ENCODE measurements at places on chromosomes 3 and 15.
A peak's percentile ranks its signal among the peaks of the same experiment; 100 is the strongest.

- no peaks in the 10 kb centered on the region for H3K27me3 ChIP-seq
- no peaks in the 10 kb centered on the region for H3K4me1 ChIP-seq
- H3K4me3 ChIP-seq = no peak overlapping the region
- no peak overlapping the region for H3K27ac ChIP-seq
- no peak for DNase-seq
- H3K36me3 ChIP-seq = no peaks in the 10 kb centered on the region
Observed at GRCh38 chr15:58434334-58434875, 2.6 kb downstream of the LIPC start.

- DNase-seq = no peak
- no peaks in the 10 kb centered on the region for H3K36me3 ChIP-seq
- no peaks in the 10 kb centered on the region for H3K27me3 ChIP-seq
Observed at GRCh38 chr3:186991470-186991869, 61.1 kb downstream of the ST6GAL1 start.

DNA sequence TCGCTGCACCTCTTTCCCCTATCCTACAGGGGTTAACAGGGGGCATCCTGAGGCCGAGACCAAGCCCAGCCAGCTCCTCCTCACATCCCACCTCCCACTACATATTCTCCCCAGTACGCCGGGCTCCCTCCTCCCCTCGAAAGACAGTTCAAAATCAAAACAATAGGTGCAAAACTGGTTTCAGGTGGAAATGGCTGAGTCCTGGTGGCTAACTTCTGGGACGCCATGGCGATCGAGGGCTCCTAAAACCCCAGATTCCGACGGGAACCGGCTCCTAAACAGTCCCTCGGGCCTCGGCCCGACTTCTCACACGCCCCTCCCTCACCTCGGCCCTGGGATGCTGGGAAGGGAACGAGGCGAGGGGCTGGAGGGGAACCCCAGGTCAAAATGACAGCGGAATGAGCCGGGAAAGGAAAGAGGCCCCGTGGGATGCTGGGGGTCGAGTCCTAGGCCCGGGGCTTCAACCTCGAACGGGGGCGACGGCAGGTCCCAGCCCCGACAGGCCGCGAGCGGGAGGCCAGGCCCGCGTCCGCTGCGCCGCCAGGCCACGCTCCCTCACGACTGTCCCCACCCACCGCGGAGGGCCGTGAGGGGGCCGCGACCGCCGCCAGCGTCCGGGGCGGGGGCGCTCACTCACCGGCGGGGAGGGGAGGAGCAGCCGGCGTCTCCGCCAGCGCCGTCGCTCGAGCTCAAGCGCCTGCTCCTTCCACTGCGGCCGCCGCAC lies 492 bp downstream of the TMCC1 start:
- no peaks in the 10 kb centered on the region for H3K36me3 ChIP-seq
- peak overlapping the region; percentile 95 for H3K4me3 ChIP-seq
- H3K27ac ChIP-seq = peak overlapping the region; percentile 99

GRCh38 chr3:4584456-4585249 lies 91.5 kb downstream of the ITPR1 start:
- no peaks in the 10 kb centered on the region for H3K4me1 ChIP-seq
- H3K4me3 ChIP-seq = peak overlapping the region; percentile 36
- no peaks in the 10 kb centered on the region for H3K27me3 ChIP-seq
- no peaks in the 10 kb centered on the region for H3K36me3 ChIP-seq
- peak; percentile 33 for DNase-seq
- H3K27ac ChIP-seq = peak overlapping the region; percentile 69

- no peak for DNase-seq
- H3K27me3 ChIP-seq = no peaks in the 10 kb centered on the region
- no peak overlapping the region for H3K4me3 ChIP-seq
- no peak overlapping the region for H3K27ac ChIP-seq
Observed at GRCh38 chr3:82000350-82000749, 238.9 kb upstream of the GBE1 start.

DNA sequence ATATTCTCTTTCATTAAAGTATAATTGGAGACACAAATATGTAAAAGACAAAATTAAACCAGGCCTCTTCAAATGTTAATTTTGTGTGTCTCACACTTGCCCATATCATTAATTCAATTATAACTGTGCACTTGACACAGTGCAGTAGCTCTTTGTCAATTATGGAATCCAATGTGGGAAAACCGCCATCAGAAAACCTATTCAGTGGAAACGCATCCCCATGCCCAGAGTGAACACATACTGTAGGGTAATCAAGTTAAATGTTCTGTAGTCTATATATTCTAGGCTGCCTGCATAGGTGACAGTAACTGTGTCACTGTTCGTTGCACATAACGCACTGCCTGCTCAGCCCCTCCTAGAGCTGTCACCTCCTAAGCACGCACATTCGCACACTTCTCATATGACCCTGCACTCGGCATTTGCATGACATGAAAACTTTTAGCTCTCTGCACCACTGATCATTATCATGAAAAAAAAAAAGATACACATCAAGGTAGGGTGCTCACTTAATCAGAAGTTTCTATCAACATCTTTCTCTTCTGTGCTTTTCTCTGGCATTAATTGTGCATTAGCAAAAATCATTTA lies 63.2 kb downstream of the MEIS2 start:
- no peak overlapping the region for H3K4me3 ChIP-seq
- no peaks in the 10 kb centered on the region for H3K4me1 ChIP-seq
- no peak overlapping the region for H3K27ac ChIP-seq
- no peak for DNase-seq
- no peaks in the 10 kb centered on the region for H3K36me3 ChIP-seq

- no peaks in the 10 kb centered on the region for H3K4me1 ChIP-seq
- DNase-seq = peak; percentile 78
- no peaks in the 10 kb centered on the region for H3K27me3 ChIP-seq
- H3K4me3 ChIP-seq = peak overlapping the region; percentile 96
- H3K36me3 ChIP-seq = no peaks in the 10 kb centered on the region
Observed at GRCh38 chr3:113744941-113745755, 901 bp downstream of the NAA50 start.

- H3K4me1 ChIP-seq = no peaks in the 10 kb centered on the region
- no peaks in the 10 kb centered on the region for H3K27me3 ChIP-seq
- no peak overlapping the region for H3K27ac ChIP-seq
- H3K36me3 ChIP-seq = no peaks in the 10 kb centered on the region
- H3K4me3 ChIP-seq = no peak overlapping the region
Observed at GRCh38 chr3:31768479-31769125, 212.5 kb downstream of the OSBPL10 start.

GRCh38 chr3:32109256-32109655 lies 2.8 kb downstream of the GPD1L start:
- no peak overlapping the region for H3K4me3 ChIP-seq
- no peaks in the 10 kb centered on the region for H3K4me1 ChIP-seq
- DNase-seq = peak; percentile 81
- H3K27ac ChIP-seq = peak overlapping the region; percentile 84
- H3K27me3 ChIP-seq = no peaks in the 10 kb centered on the region

DNA sequence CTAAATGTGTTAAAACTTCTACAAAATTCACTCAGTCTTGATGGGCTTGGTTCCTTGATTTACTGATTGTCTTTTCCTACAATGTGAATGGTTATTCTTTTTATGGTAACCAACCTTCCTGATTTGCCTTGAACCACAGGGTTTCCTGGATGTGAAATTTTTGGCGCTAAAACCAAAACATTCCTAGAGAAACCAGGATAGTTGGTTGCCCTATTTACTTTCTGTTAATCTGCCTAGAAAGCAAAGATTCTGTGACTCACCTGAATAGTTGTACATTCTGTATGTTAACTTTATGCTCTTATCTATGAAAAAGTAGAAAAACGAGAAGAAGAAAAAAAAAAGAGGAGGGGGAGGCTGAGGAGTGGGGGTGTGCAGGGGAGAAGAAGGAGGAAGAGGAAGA lies 23.2 kb upstream of the RBP2 start:
- no peak for DNase-seq
- no peak overlapping the region for H3K27ac ChIP-seq
- H3K36me3 ChIP-seq = no peaks in the 10 kb centered on the region
- H3K4me3 ChIP-seq = no peak overlapping the region
- no peaks in the 10 kb centered on the region for H3K4me1 ChIP-seq
- H3K27me3 ChIP-seq = no peaks in the 10 kb centered on the region

GRCh38 chr3:125023833-125024555 lies 31.8 kb downstream of the HEG1 start:
- H3K27ac ChIP-seq = no peak overlapping the region
- H3K4me3 ChIP-seq = no peak overlapping the region
- no peaks in the 10 kb centered on the region for H3K4me1 ChIP-seq
- no peaks in the 10 kb centered on the region for H3K27me3 ChIP-seq
- DNase-seq = no peak

GRCh38 chr15:58547628-58548307 lies 116.0 kb downstream of the LIPC start:
- H3K27me3 ChIP-seq = no peaks in the 10 kb centered on the region
- DNase-seq = no peak
- H3K27ac ChIP-seq = no peak overlapping the region
- H3K36me3 ChIP-seq = no peaks in the 10 kb centered on the region
- H3K4me1 ChIP-seq = no peaks in the 10 kb centered on the region
- no peak overlapping the region for H3K4me3 ChIP-seq

DNA sequence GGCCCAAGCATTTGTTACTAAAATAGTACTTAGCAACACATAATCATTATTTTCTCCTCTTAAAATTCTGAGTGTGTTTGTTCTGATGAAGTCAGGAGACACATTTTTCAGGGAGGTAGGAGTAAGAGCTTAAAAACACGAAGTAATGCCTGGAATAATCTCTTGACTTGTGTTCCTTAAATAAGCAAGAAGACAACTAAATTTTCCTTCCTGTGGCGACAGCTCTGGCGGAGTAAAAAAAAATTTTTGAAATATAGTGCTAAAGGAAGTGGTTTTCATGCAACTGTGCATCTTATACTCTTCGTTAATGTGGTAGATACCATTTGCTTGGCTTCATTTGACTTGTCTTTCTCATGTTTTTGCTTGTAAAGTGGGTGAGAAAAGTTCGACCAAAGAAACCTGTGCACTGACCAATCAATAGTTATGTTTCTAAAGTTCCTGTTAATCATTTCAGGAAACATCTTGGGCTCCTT lies 11.1 kb upstream of the MBNL1 start:
- DNase-seq = no peak
- no peak overlapping the region for H3K4me3 ChIP-seq
- H3K4me1 ChIP-seq = no peaks in the 10 kb centered on the region
- no peaks in the 10 kb centered on the region for H3K36me3 ChIP-seq

DNA sequence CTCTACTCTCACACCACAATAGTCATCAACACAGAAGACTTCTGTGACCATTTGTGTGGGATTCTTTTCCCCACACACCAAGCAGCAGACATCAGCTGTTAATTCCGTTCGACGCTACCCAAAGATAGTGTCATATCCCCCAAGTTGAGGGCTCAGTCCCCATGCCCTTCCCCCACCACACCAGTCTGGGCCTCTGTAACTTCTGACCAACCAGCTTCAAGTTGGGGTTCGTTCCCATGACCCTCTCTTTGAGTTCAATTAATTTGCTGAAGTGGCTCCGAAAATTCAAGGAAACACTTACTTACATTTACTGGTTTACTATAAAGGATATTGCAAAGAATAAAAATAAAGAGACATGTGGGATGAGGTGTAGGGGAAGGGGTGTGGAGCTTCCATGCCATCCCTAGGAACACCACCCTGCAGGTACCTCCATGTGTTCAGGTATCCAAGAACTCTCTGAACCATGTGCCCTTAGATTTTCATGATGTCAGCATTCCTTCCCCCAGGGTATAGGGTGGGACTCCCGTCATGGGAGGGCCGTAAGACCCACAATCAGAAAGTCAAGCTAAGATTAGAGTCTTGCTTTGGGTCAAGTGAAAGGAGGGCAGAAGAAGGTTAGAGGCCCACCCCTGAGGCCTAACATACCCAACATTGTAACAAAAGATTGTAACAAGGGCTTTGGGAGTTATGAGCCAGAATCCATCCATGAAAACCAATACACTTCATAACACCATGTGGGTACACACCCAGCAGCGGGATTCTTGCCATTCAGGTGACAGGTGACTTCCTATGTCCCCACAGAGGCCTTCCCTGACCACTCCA lies 82.7 kb downstream of the BTLA start:
- H3K36me3 ChIP-seq = no peaks in the 10 kb centered on the region
- no peak for DNase-seq
- no peak overlapping the region for H3K27ac ChIP-seq
- H3K4me1 ChIP-seq = no peaks in the 10 kb centered on the region
- H3K27me3 ChIP-seq = no peaks in the 10 kb centered on the region

- peak overlapping the region; percentile 25 for H3K27ac ChIP-seq
- H3K36me3 ChIP-seq = peaks cover 11% of the 10 kb centered on the region
- DNase-seq = no peak
- H3K27me3 ChIP-seq = no peaks in the 10 kb centered on the region
Observed at GRCh38 chr3:185926445-185926844, 11.4 kb downstream of the TRA2B start.

DNA sequence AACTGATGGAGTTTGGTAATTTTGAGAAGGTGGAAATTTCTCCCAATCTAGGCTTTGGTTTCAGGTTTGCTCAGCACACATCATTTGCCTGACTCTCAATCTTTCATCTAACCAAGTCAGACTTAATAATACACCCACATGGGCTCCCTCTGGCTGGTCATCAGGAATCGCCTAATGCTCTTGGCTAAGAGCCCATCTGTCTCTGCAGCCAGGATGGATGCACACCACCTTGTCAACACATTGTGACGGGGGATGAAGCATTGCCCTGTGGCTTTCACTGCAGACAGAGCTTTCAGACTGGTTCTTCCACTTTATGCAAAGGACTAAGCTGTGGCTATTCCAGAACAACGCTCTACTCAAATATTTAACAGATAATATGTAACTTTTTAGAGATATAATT lies 3.0 kb upstream of the HDGFL3 start:
- H3K36me3 ChIP-seq = no peaks in the 10 kb centered on the region
- H3K4me3 ChIP-seq = no peak overlapping the region
- H3K27me3 ChIP-seq = no peaks in the 10 kb centered on the region
- H3K4me1 ChIP-seq = no peaks in the 10 kb centered on the region
- H3K27ac ChIP-seq = no peak overlapping the region
- DNase-seq = peak; percentile 79

GRCh38 chr3:46866720-46867549 lies 3.7 kb upstream of the MYL3 start:
- no peaks in the 10 kb centered on the region for H3K36me3 ChIP-seq
- DNase-seq = peak; percentile 78
- peak overlapping the region; percentile 54 for H3K27ac ChIP-seq
- peak overlapping the region; percentile 36 for H3K4me3 ChIP-seq
- peaks cover 30% of the 10 kb centered on the region for H3K4me1 ChIP-seq

DNA sequence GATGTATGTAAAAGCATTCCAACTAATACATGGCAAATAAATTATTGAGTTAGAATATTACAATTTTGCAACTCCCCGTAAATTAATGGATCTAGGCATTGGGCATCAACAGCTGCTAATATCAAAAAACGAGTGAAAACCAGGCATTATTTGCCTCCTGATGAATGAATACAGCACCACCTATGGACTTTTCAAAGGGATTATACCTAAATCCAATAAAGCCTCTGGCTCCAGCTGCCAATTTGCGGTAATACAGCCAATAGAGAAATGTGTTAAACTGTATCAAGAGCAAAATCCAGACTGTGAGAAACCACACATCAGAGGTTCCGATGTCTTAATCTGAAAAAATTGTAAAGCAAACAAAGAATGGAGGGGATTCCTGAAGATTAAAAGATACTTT lies 16.3 kb upstream of the A4GNT start:
- no peak overlapping the region for H3K27ac ChIP-seq
- no peak overlapping the region for H3K4me3 ChIP-seq
- H3K4me1 ChIP-seq = no peaks in the 10 kb centered on the region
- no peaks in the 10 kb centered on the region for H3K27me3 ChIP-seq
- H3K36me3 ChIP-seq = no peaks in the 10 kb centered on the region

- H3K4me1 ChIP-seq = no peaks in the 10 kb centered on the region
- H3K27ac ChIP-seq = no peak overlapping the region
- no peak for DNase-seq
- H3K27me3 ChIP-seq = no peaks in the 10 kb centered on the region
- H3K36me3 ChIP-seq = no peaks in the 10 kb centered on the region
- no peak overlapping the region for H3K4me3 ChIP-seq
Observed at GRCh38 chr3:31173118-31173718, 278.8 kb upstream of the GADL1 start.

GRCh38 chr15:79978260-79978654 lies 7.3 kb upstream of the BCL2A1 start:
- H3K36me3 ChIP-seq = no peaks in the 10 kb centered on the region
- H3K27me3 ChIP-seq = no peaks in the 10 kb centered on the region
- H3K27ac ChIP-seq = peak overlapping the region; percentile 80
